ENCODE measurements at places on chromosomes 4 and X. TPM values are rescaled to one million over a fixed set of nuclear protein-coding genes. Genes with fewer than 3 reads are reported as not detected.

The FHDC1 gene
- 2.9 TPM for total RNA-seq

- no peak for DNase-seq
These were observed 383.0 kb upstream of the TENM3 start for GRCh38 chr4:181860157-181860556.

DNA sequence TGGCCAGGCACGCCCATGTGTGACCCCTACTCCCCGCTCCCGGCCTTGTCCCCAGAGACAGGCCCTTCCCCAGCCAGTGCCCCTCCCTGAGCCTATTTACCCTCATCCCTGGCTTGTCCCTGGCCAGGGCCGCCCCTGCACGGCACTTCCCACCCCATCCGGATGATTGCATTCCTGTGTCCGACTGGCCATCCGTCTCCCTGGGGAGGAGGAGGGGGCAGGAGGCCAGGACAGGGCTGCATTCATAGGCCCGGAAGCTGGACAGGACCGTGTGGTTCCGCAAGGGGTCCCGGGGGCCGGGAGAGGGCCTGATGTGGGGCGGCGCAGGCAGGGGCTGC lies 22.8 kb downstream of the CTBP1 start:
- no peak for DNase-seq

The POLN gene
- total RNA-seq, result 16.1 TPM

The GPR173 gene
- 22.3 TPM for total RNA-seq

DNA sequence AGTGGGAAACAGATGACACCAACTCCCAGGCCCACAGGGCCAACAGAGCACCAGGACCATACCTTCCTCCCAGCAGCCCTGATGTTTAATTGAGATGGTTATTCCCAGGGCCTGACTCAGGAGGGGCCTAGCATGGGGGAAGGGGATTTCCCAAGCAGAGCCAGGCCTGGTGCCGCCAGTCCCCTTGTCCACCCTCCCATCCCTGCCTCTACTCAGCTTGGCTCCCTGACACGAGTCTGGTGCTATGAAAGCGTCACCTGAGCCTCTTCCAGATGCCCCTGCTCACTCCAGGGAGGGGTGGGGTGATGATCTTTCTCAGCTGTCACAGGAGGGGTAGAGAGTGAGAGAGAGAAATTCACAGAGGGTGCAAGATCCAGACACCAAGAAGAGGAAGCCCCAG lies 72.7 kb downstream of the EFNB1 start:
- DNase-seq, result no peak

DNA sequence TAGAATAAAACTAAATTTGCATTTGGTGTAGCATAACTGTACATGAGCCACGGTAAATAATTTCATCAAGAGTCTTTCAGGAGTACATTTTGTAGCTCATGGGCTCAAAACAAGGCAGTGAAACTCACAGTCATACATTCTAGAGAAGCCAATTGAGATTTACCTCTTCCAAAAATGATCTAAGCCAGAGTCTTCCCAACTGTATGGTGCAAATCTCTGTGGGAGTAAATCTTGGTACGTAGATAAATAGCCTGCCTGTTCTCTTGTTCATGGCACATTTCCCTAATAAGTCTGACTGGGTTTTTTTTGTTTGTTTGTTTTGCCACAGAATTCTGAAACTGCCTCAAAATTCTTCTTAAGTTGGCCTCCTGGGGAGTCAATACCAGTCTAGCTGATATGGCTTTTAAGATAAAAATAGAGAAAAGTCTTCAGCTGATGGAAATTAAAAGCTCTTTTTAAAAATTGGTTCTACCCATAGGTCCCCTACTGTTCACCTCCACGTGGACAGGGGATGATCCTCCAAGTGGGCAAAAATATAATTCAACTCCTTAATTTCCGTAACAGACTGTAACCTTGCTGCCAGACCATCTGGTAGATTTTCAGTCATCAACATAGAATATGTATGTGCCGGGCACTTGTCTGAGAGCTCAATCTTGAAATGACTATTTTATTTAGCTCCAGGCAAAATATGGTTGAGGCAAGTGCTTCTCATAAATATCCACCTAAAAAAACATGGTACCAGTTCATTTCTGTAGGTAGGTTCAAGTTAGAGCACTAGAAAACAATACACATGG lies 365.4 kb downstream of the PDHA2 start:
- no peak for DNase-seq

- DNase-seq, result peak; percentile 48
These were observed 763 bp downstream of the CASK start for GRCh38 chrX:41922431-41923151.

DNA sequence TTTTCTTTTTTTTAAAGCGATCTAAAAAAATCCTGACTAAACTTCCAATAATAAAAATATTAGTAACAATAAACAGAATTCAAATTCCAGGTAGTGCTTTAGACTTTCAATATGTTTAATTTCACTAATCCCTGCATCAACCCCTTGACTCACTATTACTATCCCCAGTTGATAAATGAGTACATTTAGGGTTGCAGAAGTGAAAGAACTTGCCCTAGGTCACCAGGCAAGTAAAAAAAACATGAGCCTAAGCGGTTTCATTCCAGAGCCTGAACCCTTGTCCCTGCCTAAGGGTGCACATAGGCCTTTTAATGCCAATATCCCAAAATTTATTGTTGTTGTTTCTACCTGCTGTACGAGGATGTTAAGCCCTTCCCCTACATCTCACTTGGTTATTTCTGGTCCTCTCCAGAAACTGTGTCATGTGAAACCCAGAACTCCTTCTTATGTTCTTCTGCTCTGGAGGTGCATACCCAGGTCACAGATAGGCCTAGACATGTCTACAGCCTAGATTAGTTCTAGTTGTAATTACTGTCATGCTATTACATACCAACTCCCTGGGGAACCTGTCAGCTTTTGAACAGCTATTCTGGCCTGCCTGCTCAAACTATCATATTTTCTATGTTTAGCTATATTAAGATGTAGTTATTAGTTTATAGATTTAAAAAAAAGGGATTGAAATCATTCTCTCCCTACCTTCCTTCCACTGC lies 244.5 kb upstream of the PITX2 start:
- no peak for DNase-seq

DNA sequence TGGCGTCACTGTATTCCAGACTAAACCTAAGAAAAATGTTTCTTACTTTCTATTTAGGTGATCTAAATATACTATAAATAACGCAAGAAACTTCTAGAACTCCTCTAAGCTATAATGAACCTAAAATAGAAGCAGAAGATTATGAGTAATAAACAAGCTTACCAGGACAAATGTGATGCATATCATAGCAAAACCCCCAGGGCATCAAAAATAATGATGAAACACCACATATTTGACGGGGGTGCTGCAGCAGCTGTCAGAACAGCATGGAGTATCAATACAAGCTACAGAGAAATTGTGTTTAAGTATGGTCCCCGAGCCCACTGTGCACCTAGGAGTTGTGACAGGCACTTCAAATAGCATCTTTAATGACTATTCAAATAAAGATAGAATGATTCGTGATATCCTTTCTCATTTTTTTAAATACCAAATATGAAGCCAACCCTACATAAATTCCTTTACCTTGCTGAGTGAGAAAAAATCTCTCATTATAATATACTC lies 337.3 kb downstream of the CENPC start:
- no peak for DNase-seq

GRCh38 chr4:117700111-117700892 lies 334.0 kb upstream of the NDST3 start:
- DNase-seq, result no peak

Data from dorsolateral prefrontal cortex (tissue), 122 donors.